ENCODE measurements at places on chromosomes 16 and 17. TPM values are rescaled to one million over a fixed set of nuclear protein-coding genes. Genes with fewer than 3 reads are reported as not detected.
A peak's percentile ranks its signal among the peaks of the same experiment; 100 is the strongest.

GRCh38 chr17:79843816-79844800 is 4.9 kb upstream of the CBX4 start:
- DNase-seq = peak; percentile 78

DNA sequence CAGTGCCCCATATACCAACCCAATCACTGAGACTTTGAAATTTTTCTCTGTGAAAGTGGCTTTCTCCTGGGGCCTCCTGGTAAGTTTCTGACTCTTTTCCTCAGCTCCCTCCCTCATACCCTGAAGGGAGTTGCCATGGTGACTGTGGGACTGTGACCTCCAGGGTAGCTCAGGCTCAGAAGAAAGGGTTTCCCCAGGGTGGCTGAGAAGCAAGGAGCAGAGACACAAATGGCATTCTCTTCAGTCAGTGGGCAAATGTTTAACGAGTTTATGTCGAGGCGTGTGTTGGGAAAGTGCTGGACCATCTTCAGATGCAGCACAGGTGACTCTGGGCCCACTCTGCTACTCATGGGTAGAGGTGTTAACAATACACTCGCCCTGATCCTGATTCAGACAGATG is 46.8 kb downstream of the MRPS23 start:
- no peak for DNase-seq

GRCh38 chr16:15949210-15950160 is at the start of gene ABCC1:
Gene ABCC1, plus strand, starts transcription at chr16:15949616. Its CDS starts 136 bp downstream, at chr16:15949752.
- DNase-seq = peak; percentile 56

DNA sequence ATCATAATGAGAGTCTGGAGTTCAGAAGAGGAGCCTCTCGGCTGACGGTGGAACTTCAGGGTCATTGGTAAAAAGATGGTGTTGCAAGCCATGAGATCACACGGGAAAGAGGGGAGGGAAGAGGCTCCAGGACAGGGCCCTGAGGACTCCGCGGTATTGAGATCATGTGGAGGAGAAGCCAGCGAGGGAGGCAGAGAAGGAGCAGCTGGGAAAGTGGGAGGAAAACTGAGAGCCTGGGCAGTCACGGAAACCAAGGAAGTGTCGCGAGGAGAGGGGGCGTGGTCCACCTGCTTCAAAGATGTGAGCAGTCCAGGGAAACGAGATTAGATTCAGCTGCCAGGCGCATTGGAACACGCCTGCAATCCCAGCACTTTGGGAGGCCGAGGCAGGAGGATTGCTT is 27.7 kb upstream of the SBK1 start:
- no peak for DNase-seq

The FA2H gene
- total RNA-seq = not detected

GRCh38 chr17:75637143-75637538 is 3.9 kb downstream of the SMIM5 start:
- peak; percentile 72 for DNase-seq

The CENPT gene
- total RNA-seq = 27.1 TPM

The SLC5A11 gene
- not detected for total RNA-seq

DNA sequence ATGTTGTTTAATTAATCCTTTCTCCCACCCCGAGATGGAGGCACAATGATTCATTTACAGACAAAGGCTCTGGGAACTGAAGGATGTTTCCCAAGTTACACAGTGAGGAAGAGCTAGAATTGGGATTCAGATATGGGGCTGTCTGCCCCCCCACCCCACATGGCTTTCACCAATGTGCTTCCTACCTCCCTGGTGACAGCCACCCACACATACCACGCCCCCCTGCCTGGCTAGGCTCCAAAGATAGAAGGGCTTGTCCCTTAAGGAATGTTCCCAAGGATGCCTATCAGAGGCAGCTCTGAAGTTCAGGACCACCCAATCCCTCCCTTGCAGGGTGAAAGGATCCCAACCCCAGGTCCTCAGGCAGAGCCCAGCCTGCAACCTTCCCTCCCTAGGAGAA is 32.9 kb downstream of the CFAP20 start:
- no peak for DNase-seq

The HAP1 gene
- not detected for total RNA-seq

GRCh38 chr17:79801156-79802038 is 4.5 kb upstream of the CBX8 start:
- DNase-seq = no peak

The KRT28 gene
- total RNA-seq = not detected

GRCh38 chr17:8125947-8126490 is 2.1 kb upstream of the HES7 start:
- DNase-seq = peak; percentile 28

DNA sequence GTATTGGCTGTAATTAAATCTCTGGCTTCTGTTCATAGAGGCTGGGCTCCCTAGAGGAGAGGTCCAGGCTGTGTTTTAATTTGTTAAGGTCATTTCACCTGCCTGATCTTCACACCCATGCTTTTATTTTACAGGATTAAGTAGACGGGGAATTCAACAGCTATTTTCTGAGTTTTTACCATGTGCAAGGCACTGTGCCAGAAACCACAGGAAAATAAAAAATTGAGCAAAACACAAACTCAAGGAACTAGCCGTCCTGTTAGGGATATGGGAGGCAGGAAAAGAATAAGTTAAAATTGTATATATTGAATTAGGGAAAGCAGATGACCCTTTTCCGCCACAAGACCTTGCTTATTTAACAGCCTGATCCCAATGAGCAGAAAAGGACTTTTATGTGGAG is 29.1 kb downstream of the HS3ST3A1 start:
- no peak for DNase-seq

- DNase-seq = no peak
Measured at GRCh38 chr16:28597692-28598261, 927 bp upstream of the SULT1A2 start.

DNA sequence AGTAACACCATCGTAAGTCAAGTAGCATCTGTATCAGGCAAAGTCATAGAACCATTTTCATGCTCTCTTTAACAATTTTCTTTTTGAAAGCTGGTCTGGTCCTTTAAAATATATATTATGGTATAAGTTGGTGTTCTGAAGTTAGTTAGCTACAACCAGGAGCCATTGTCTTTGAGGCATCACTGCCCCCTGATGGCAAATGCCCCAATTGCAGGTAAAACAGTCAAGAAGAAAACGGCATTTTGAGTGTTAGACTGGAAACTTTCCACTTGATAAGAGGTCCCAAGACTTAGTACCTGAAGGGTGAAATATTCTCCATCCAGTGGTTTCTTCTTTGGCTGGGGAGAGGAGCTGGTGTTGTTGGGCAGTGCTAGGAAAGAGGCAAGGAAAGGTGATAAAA is 14.1 kb downstream of the TP53 start:
- DNase-seq = no peak

GRCh38 chr16:81680444-81681275 is 98.4 kb upstream of the PLCG2 start:
- no peak for DNase-seq

The GCGR gene
- not detected for total RNA-seq

DNA sequence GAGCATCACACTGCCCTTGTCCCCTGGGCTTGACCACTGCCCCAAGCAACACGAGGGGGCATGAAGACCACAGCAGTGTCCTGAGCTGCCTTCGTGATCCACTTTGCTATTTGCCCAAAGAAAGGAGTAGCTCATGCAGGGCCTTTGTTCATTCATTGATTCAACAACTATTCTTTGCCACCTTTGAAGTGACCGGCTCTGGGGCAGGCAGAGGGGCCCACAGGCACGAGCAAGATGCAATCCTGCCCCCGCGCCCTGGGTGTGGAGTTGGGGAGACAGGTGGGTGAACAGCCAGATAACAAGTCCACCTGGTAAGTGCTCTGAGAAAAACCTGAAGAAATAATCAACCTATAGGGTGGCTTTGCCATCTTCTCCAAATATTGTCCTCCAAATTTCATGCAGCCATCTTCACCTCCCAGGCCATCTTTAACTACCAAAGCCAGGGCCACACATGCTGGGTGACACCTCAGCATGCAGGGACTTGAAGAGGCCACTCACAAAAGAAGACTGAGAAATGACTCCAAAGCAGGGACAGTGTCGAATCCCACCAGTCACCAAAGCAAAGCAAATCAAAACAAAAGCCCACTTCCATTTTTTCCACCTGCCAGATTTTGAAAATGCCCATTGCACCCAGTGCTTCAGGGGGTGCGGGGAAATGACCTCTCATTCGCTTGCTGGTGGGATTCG is 18.2 kb upstream of the RBFOX3 start:
- no peak for DNase-seq

GRCh38 chr17:27600471-27600870 is 30.5 kb upstream of the LGALS9 start:
- DNase-seq = no peak

The PRSS33 gene
- total RNA-seq = not detected

GRCh38 chr16:53952215-53953208 is 248.6 kb downstream of the FTO start:
- DNase-seq = no peak

- DNase-seq = no peak
Measured at GRCh38 chr16:29876594-29877249, 13.7 kb upstream of the CDIPT start.

DNA sequence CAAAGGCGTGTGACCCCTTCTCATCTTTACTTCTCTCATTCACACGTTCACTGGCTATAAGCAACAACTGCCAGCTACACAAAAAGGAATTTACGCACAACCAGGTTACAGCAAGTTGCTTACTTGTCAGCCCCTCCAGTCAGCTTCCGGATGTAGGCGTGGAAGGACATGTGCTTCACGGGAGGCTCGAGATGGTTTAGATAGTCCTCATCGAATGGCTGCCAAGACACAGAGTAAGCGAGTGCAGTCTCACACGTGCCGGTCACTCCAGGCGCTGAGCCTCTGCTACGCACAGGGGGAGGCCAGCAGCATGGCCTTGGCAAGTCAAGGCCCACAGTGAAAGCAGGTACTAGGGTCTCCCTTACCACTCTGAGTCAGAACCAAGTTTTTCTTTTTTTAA is 28.3 kb downstream of the NPLOC4 start:
- DNase-seq = no peak

- DNase-seq = no peak
Measured at GRCh38 chr17:48392857-48393256, 37.2 kb downstream of the SKAP1 start.

DNA sequence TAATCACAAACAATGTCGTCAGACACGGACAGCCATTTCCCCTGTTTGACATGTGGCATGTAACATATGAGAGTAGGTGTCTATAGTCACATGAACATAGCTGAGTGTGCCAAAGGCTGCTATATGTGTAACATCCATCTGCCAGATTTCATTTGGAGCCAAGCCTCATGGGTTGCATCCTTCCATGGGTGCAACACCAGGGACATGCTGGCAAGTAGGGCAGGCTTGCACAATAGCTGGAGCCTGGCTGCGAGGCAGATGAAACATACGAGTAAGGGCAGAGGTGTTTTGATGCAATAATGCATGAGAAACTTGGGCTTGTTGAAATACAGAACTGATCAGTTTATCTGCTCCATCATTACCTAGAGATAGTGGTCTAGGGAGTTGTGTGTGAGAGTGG is 9.0 kb upstream of the ZNF689 start:
- DNase-seq = no peak

- DNase-seq = no peak
Measured at GRCh38 chr17:55433029-55433628, 11.5 kb upstream of the MMD start.

Measured in heart right ventricle (tissue), 16 donors.